H1 (cell line): ENCODE measurements at places on chromosomes 4 and X. TPM values are rescaled to one million over a fixed set of nuclear protein-coding genes. Genes with fewer than 3 reads are reported as not detected.

DNA sequence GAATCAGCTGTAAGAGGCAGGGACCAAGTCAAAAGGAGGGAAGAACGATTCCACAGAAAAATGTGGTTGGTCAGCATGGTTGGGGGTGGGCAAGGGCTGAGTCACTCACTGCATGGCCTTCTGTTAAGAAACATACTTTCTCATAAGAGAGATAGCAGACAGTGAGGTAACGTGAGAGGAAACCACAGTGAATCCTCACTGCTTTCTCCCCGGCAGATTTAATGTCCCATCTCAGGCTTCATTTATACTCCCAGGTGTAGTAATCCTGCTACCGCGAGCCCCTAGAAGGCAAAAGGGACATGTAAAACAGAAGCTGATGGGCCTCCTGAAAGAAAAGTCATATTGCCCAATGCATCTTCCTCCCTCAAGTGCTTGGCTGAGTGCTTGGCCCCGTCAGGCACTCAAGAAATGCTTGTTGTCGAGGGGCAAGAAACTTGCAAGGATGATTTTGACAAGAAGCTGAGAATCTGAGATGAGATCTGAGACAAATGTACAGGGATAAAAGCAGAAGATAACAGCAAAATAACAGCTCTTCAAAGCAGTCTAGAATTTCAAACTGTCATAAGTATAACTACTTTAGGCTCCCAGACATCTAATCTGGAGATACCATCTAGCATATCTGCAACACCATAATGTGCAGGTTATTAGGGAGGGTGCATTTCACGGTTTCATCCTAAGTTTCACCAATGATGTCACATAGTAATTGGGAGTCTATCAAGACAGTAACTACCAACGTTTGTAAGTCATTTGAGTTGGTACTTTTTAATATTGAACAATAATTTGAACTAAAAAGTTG lies 40.2 kb downstream of the SH3KBP1 start:
- DNase-seq = no peak

ATOH1 gene
- 0.12 and 0.28 TPM in 2 replicates for polyA plus RNA-seq

- no peak for DNase-seq
Observed at GRCh38 chrX:20263474-20263873, 3.2 kb downstream of the RPS6KA3 start.

GRCh38 chr4:88134111-88134510 lies 24.3 kb downstream of the ABCG2 start:
- DNase-seq = no peak

CXCR3 gene
- not detected in 2 replicates for polyA plus RNA-seq

DNA sequence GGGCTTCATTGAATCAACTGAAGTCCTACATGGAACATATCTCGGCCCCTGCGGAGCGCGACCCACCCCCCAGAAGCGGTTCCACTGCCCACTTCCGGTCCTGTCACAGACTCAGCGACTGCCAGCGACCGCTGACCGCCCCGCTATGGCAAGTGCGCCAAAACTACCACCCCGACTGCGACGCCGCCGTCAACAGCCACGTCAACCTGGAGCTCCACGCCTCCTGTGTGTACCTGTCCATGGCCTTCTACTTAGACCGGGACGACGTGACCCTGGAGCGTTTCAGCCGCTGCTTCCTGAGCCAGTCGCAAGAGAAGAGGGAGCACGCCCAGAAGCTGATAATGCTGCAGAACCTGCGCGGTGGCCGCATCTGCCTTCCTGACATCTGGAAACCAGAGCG lies 14.8 kb upstream of the FAM47A start:
- no peak for DNase-seq

GRCh38 chrX:18890724-18891547 lies 93.0 kb downstream of the PHKA2 start:
- no peak for DNase-seq

DNA sequence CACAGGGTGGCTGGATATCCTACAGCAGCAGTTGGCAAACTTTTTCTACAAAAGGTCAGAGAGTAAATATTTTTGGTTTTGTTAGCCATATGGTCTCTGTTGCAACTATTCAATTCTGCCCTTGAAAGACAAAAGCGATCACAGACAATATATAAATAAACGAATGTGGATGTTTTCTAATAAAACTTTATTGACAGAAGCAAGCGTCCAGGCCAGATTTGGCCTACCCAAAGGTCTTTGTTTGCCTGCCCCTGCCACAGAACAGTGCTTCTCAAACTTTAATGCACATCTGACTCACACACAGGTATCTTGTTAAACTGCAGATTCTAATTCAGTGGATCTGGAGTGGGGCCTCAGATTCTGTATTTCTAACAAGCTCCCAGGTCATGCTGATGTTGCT lies 621.4 kb upstream of the DIPK2B start:
- DNase-seq = no peak

VCX3B gene
- polyA plus RNA-seq = not detected in 2 replicates

DNA sequence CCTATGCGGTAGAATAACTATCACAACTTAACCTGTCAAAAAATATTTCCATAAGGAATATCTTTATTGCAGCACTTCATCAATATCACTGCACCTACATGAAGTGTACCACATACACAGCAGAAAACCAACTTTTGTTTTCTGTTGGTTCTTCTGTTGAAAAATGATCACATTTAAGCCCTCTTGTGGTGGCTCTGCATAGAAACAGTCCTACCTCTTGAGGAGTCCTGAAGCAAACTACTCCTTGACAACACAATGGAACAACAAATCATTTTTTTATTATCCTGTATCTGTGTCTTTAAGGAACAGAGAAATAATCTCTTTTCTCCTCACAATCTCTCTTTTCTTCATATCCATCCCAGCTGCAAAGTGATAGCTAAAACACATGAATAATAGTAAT lies 39.8 kb upstream of the ATOH1 start:
- DNase-seq = no peak

- no peak for DNase-seq
Observed at GRCh38 chr4:87405211-87405820, 14.3 kb upstream of the HSD17B11 start.

DNA sequence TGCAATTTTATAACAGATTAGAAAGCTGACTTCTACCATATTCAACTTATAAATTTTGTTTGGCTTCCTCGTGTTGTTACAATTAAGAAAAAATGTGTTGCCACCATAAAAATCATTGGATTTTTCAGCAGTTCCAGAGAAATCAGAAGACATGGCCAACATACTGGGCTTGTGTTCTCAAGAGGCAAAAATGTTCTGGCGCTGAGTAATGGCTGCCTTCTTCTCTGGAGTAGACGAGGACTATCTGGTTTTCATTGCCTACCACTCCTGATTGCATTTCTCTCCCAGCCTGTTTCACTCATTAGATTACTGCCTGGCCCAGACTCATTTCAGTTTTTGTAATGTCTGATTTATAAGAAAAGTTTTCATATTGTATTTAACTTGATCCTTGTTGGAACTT lies 122.3 kb downstream of the ARHGAP10 start:
- DNase-seq = no peak

NKX3-2 gene
- polyA plus RNA-seq = 0.03 TPM in 1 of 2 replicates, not detected in the other

GRCh38 chr4:183098019-183098722 lies 886 bp upstream of the WWC2 start:
- DNase-seq = no peak

- DNase-seq = no peak
Observed at GRCh38 chr4:173930329-173930967, 353.0 kb downstream of the FBXO8 start.

DNA sequence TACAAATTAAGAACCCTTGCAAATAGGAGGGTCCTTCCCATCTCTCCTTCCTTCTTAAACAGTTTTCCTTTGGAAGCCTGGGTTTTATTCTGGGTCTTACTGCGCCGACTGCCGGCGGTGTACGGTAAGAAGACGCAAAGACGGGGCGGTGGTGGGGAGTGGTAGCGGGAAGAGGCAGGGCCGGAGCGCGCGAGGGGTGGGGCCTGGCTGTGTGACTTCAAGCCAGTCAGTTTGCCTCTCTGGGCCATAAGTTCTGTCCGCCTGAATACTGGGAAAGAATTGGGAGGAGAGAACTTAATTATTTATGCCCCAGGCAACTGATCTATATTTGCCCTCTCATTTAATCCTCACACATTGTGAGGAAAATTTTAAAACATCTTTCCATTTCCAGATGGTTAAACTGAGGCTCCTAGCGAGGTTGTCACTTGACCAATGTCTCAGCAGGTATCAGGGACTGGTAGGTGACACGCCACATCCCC lies 726 bp upstream of the KANTR start:
- DNase-seq = peak; percentile 75

CAPN6 gene
- polyA plus RNA-seq = 4.5 and 5.3 TPM in 2 replicates

HELT gene
- 0.28 and 0.32 TPM in 2 replicates for polyA plus RNA-seq

POU3F4 gene
- polyA plus RNA-seq = 1.9 and 2.4 TPM in 2 replicates

BEX5 gene
- polyA plus RNA-seq = 0.15 TPM in 1 of 2 replicates, not detected in the other

DNA sequence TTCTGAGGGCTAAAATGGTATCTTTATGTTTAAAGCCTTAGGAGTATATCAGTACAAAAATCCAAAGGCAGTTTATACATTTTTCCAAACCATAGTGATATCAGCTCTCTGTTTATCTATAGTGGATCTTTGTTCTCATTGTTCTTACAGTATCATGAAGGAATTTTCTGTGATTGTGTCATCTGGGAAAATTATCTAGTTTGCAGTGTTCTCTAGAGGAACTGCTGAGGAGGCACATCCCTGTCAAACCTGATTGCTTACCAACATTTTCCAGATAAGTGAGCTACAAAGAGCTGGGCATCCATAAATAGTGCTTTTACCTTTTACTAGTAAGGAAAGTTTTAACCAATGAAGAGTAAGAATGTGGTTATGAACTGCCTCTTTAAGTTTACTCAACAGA lies 44.9 kb upstream of the SLC25A31 start:
- no peak for DNase-seq

DNA sequence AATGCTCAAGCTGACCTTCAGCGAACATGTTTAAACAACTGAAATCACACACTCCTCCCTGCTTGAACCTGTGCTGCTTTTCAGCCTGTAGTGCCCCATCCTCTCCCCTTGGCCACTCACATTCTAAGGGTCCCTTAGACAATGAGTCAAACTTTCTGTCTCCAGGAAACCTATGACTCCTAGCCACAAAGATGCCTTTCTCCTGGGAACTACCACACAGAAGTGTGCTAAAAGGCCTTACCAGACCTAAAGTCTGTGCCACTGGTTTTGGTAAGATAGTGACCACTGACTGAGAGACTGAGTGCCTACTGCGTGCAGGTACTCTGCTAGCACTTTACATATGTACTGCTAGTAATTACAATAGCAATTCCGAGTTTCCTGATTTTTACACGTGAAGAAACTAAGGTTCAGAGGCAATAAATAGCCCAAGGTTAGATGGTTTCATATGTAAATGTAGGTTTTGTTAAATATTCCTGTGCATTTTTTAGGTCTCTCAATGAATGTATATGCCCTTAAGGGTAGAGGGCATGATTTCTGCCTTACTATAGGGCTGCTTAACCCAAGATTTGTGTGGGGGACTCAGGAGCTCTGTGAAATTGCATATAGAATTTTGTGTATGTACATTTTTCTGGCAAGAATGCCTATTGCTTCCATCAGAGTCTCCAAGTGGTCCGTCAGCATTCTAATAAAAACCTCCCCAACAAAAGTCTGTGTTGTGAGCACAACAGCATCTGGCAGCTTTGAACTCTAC lies 71.1 kb downstream of the NSG1 start:
- no peak for DNase-seq

ATP8A1 gene
- polyA plus RNA-seq = 2.2 and 3.7 TPM in 2 replicates

HPGDS gene
- polyA plus RNA-seq = not detected in 2 replicates

NCAPG gene
- polyA plus RNA-seq = 6.8 and 12.9 TPM in 2 replicates

DNA sequence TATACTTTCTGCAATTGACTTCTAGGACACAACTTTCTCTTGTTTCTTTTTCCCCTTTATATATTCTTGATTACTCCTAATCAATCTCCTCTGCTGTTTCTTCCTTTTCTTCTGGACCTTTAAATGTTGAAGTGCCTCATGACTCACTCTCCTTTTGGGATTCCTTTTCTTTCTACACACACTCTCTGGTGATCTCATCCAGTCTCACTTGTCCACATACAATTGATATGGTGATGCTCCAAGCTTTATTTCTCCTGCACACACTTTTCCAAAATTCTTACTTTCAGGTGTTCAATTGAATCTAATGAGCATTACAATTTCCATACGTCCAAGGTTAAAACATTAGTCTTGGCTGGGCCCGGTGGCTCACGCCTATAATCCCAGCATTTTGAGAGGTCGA lies 794.8 kb upstream of the EPHA5 start:
- no peak for DNase-seq
